Fibroblast of the aortic adventitia (primary cell): ENCODE measurements at places on chromosomes 12 and 14.

- peak; percentile 70 for DNase-seq
Measured at GRCh38 chr12:54383041-54383609, 1.4 kb downstream of the ZNF385A start.

- peak; percentile 80 for DNase-seq
Measured at GRCh38 chr14:29584992-29585391, 342.7 kb downstream of the PRKD1 start.

- DNase-seq, result no peak
Measured at GRCh38 chr12:119841433-119842210, 35.5 kb downstream of the CIT start.

GRCh38 chr12:132109741-132110140 lies 34.4 kb downstream of the DDX51 start:
- DNase-seq, result no peak

- DNase-seq, result no peak
Measured at GRCh38 chr12:1814266-1814665, 6.1 kb upstream of the LRTM2 start.

GRCh38 chr14:101110729-101111619 lies 207.5 kb upstream of the RTL1 start:
- no peak for DNase-seq

DNA sequence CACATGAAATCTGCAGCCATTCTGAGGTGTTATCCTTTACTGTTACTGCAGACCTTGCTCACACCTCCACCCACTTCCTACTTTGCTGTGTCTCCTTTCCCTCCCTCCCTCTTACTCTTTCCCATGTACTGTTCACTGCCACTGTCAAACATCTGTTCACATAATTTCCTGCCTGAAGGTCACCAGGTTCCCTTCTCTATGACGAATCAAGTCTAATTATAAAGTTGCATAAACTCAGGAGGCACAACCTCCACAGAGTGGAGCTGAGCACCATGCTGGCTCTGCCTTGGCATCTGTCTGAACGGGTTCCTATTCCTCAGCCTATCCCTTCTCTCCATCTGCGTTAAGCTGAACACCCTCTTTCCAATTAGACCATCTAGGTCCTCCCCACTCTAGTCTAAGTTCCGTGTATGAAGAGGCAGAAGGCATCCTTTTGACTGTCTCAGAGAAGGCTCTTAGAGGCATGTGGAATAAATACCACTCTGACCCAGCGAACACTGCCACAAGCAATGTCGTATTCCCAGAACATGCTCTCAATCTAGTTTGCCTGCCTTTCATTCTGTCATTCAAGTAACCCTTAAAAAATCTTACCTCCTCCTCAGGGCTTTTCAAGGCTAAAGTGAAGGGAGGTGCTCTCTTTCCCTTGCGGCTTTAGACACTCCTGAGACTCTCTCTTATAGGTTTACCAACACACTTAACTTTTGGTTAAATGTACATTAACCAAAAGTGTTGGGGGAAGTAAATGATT lies 48.7 kb downstream of the ACADS start:
- DNase-seq, result no peak

DNA sequence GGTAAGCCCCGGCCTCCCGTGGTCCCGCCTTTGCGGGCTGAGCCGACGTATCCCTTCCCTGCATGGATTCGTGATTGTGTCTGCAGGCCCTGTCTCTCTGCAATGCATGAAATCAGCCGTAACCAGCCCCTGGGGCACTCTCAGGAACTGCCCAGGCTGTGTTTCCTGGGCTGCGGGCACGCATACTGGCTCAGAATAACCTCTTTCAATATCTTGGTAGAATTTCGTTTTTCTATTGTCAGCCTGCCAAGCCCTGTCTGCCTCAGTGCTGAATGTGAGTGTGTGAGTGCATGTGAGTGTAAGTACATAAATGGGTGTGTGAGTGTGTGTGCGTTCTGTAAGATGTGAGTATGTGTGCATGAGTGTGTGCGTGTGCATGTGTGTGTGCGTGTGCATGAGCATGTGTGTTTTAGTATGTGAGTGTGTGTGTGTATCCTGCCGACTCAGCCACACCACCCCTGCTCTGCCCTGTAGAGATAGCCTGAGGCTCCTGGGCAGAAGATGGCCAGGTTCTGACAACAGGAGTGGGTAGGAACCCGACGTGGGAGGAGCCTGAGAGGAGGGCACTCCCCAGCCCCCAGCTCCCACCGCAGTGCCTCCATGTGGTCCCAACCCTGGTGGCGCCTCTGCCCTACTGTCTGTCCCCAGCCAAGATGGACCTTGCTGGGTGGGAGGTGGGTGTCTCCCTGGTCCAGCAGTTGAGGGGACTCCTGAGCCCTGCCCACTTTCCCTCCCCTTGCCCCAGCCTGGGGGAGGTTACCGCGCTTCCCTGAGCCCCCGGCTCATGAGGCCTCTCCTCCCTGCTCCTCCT lies 268.8 kb downstream of the ADGRD1 start:
- no peak for DNase-seq

DNA sequence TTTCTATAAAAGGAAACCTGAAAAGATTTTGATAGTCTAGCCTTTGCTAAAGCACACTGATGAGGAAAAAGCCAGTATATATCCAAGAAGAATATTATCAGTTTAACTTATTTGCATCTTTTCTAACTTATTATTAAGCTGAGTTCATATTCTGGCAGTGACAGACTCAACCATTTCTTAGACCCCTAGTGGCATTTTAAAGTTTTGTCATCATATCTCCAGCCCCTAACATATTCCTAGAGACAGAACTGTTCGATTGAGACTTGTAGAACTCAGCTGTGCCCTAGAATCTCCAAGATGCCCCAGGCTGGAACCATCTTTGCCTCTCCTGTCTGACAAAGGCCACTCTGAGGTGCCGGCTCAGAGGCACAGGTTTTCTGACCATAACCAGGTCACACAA lies 365.6 kb downstream of the NELL2 start:
- DNase-seq, result no peak

DNA sequence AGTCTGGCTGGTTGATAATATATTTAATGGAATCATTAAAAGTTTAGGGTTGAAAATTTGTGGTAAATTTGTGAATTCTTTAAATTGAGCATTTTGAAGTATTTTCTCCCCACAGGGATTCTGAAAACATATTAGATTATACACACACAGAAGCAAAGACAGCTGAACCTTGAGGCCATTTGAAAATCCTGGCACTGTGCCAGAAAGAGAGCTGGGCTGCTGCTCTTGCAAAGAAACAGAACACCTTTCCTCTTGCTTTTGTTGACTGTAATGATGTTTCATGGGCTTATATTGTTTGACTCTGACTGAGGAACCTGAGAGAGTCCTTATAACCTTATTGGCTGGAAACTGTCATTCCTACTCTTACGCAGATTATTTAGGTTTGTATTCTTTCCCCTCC lies 4.8 kb downstream of the RNF34 start:
- peak; percentile 12 for DNase-seq

DNA sequence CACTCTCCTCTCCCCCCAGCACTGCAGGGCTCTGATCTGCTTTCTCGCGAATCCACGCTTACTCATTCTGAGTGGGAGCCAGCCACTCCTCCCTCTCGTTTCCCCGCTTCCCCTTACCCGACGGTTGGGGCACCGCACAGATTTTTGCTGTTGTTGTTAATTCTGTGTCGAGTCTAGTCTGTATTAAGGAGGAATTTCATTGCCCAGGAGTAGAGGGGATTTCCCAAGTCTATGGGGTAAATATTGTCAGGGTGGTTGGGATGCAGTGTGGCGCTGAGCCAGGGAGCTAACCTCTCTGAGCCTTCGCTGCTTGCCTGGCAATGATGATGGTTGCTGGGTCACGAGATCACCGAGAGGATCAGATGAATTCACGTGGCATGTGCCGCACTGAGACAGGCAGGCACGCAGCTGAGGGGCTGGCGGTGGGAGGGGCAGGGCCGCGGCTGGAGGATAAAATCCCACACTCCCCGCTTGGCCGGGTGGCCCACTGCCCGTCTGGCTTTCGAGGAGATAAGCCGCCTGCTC lies 18.5 kb downstream of the NCOR2 start:
- DNase-seq, result peak; percentile 91

- DNase-seq, result no peak
Measured at GRCh38 chr12:132444957-132445883, 44.7 kb upstream of the FBRSL1 start.

GRCh38 chr14:92994131-92994676 lies 71.3 kb downstream of the CHGA start:
- DNase-seq, result no peak

DNA sequence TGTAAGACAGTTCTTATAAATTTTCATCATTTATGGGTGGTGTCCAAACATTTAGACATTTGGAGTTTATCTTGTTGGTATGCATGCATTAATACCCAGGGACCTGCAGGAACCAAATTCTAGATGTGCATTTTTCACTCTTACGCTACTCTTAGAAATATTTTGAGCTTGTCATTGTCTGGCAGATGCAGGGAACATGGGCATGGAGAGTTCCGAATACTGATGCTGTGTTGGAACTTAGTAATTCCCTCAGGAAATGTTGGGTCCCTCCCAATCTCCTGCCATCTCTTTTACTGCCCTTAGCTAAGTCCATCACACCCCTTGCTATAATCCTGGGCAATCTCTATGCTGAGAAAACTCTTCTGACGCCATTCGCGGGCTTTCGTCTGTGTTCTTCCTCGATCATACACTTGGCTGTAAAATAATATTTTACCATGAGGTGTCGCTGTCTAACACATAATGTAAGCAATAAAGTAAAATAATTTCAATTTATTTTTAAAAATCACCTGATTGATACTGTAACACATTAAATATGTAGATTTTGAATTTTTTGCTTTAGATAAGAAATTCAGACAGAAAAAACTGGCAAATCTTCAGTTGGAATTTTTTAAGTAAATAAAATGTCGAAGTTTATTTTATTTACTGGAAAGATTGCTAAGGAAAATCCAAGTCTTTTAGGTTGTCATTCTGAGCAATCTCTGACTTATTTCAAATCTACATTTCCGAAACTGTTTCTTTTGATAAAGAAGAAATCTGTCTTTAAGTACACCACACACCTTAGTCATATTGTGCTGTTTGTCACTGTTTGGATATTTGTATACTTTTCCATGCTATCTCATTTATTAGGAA lies 304.1 kb upstream of the SSTR1 start:
- DNase-seq, result peak; percentile 60

- DNase-seq, result no peak
Measured at GRCh38 chr12:114012744-114013431, 46.8 kb upstream of the RBM19 start.

DNA sequence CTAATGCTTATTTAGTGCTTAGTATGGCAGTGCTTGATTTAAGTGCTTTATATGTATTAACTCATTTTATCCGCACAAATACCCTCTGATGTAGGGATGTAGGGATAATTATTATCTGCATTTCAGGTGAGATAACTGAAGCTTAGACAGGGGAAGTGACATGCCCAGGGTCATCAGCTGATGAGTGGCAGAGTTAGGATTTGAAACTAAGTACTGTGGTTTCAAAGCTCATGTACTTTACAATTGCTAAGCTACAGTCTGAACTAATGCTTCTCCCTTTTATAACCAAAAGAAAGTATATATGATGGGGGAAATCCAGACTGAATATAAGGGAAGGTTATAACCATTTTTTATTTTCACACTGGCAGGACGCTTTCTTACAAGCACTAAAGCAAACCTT lies 229.6 kb upstream of the NAV3 start:
- DNase-seq, result no peak

- no peak for DNase-seq
Measured at GRCh38 chr12:51820526-51821439, 27.7 kb downstream of the FIGNL2 start.

- no peak for DNase-seq
Measured at GRCh38 chr12:73384592-73384991, 1112.4 kb downstream of the TRHDE start.

DNA sequence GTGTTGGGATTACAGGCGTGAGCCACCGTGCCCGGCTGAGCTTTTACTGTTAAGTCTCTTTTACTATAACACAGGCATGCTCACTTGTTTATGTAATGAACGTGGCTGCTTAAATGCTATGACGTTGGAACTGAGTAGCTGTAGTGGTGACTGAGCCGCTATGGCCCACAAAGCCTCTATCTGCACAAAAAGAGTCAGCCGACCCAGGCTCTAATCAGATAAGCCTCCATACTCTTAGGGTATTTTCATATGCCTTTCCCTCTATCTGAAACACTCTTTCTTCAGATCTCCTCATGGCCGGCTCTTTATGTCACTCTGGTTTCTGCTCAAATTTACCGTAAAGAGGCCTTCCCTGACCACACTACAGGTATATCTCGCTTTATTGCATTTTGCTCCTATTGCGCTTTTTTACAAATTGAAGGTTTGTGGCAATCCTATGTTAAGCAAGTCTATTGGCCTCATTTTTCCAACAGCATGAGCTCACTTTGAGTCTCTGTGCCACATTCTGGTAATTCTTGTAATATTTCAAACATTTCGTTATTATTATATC lies 8.0 kb downstream of the SLC2A14 start:
- no peak for DNase-seq

DNA sequence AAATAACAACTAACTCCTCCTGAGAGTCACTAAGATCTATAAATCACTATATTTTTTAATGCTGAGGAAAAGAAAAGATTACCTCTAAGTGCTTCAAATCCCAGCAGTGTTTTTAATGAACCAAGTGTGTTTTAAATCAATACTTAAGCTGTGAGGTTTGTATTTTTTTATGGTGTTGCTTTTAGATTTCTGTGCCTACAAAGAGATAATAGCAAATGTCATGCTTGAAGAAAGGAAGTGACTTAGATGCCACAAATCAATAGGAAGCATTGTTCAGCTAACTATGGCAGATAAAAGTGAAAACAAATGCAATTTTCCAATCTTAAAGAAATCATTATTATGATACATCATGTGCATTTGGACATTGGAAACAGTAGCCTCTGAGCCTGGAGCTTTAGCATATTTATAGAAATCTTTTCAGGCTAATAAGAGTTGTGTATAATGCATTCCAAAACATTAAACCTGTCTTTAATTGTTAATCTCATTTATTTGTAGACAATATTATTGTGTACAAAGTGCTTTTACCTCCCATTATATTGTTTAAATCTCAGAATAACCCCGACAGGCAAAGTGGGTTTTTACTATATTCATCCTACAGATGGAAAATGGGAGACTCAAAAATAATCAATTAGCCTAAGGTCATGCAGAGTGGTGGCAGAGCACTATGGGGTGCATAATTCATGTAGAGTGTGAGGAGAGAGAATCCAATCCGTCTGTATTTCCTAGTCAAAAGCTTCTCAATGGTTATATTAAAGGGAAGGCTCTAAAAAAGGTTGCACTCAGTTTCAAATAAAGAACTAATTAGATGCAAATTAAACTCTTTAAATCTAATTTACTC lies 486.2 kb downstream of the NAV3 start:
- DNase-seq, result no peak

- peak; percentile 7 for DNase-seq
Measured at GRCh38 chr12:58204071-58204470, 262.7 kb downstream of the ATP23 start.

DNA sequence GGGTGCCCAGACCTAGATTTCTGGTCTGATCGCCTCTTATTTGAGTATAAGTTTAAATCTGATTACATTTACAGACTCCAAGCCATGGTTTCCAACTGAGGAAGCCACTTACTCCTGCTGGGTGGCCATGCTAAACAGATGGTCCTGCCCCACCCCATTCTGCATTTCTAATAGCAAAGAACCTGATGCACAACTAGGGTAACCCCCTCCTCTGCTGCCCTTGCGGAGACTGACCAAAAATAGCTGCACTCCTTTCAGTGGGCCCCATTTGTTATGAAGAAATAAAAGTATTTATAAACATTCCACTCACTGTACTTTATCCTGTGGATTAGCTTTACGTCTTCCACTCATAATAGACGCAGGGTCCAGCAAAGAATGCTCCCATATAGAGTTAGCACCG lies 6.8 kb downstream of the GIT2 start:
- no peak for DNase-seq

GRCh38 chr14:96811985-96812667 lies 14.9 kb downstream of the VRK1 start:
- DNase-seq, result no peak
